ENCODE measurements at places on chromosomes 6 and 20. TPM values are rescaled to one million over a fixed set of nuclear protein-coding genes. Genes with fewer than 3 reads are reported as not detected.
A peak's percentile ranks its signal among the peaks of the same experiment; 100 is the strongest.

Gene PLTP
- 1.6 TPM for total RNA-seq

Gene RSPO3
- total RNA-seq, result not detected

- H3K4me1 ChIP-seq, result no peaks in the 10 kb centered on the region
- no peaks in the 10 kb centered on the region for H3K36me3 ChIP-seq
- peaks cover 15% of the 10 kb centered on the region for H3K27me3 ChIP-seq
- H3K27ac ChIP-seq, result no peak overlapping the region
These were observed 32.2 kb upstream of the OCSTAMP start for GRCh38 chr20:46582648-46583047.

- H3K4me3 ChIP-seq, result no peak overlapping the region
- no peak for DNase-seq
- no peaks in the 10 kb centered on the region for H3K27me3 ChIP-seq
- H3K36me3 ChIP-seq, result peaks cover 11% of the 10 kb centered on the region
- no peak overlapping the region for H3K27ac ChIP-seq
These were observed 90.9 kb downstream of the FOXO3 start for GRCh38 chr6:108651340-108652227.

GRCh38 chr6:51450248-51450957 is 631.7 kb downstream of the TFAP2B start:
- H3K4me1 ChIP-seq, result no peaks in the 10 kb centered on the region
- no peaks in the 10 kb centered on the region for H3K27me3 ChIP-seq
- no peak for DNase-seq
- H3K4me3 ChIP-seq, result no peak overlapping the region
- no peak overlapping the region for H3K27ac ChIP-seq
- no peaks in the 10 kb centered on the region for H3K36me3 ChIP-seq

DNA sequence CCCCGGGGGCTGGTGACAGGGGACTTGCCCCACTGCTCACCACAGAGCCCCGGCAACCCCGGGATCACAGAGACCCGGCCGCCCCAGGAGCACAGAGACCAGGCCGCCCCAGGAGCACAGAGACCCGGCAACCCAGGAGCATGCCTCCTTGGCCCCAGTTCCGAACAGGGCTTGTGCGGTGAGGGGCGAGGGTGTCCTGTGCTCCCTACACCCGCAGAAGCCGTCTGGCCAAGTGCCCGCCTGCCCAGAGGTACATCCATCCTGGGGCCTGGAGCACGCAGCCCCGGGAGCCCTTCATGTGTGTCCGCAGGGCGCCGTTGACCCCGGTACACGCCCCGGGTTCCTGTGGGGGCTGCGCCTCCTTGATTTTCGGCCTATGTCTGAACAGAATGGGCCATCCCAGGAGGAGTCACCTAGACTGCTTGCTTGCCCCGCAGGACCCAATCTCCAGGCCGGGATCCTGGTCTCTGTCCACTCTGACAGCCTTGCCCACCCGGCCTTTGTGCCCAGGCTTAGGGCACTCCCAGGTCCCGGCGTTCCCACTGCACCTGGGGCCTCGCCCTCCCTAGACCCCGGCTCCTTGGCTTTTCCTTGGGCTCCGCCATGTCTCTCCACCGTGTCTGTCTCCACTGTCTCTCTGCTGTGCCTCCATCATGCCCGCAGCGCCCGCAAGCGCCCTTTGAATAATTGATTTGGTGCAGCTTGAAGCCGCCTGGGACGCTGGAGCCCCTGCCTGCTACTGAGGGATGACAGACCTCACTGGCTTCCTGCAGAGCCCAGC is 219.8 kb downstream of the ERMARD start:
- DNase-seq, result no peak
- H3K4me3 ChIP-seq, result no peak overlapping the region
- no peak overlapping the region for H3K27ac ChIP-seq

DNA sequence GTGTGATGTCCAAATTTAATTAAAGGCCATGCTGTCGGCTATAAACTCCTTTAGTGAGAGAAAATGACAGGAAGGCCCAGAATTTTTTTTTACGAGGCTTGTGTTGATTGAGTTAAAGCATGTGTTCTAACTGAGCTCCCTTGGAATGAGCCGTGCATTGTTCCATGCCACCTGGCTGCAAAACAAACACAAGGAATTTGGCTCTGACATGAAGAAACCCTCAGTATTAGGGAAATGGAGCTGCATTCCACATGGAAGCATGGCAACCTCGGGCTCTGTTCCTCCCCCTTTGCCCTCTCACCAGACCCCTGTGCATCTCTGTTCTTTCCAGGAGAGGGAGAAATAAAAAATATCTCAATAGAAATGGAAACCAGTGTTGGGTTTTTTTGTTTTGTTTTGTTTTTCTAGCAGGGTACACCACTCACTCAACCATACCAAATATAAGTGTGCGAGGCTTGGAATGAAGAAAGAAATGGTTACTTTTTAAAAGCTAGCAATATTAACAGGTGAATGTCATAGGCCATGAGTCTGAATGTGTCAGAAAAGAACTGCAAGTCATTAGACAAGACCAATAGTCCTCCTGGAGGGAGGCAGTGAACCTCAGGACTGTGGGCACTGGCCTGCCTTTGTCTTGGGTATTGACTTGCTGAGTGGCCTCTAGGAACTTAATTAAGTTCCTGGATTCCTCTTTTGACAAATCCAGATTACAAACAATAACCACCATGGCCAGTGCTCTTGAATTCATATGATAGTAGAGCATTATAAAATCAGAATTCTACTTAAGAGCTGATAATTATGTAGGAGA is 935.1 kb downstream of the KIF16B start:
- H3K4me3 ChIP-seq, result no peak overlapping the region
- DNase-seq, result no peak
- H3K27ac ChIP-seq, result no peak overlapping the region
- H3K4me1 ChIP-seq, result no peaks in the 10 kb centered on the region

DNA sequence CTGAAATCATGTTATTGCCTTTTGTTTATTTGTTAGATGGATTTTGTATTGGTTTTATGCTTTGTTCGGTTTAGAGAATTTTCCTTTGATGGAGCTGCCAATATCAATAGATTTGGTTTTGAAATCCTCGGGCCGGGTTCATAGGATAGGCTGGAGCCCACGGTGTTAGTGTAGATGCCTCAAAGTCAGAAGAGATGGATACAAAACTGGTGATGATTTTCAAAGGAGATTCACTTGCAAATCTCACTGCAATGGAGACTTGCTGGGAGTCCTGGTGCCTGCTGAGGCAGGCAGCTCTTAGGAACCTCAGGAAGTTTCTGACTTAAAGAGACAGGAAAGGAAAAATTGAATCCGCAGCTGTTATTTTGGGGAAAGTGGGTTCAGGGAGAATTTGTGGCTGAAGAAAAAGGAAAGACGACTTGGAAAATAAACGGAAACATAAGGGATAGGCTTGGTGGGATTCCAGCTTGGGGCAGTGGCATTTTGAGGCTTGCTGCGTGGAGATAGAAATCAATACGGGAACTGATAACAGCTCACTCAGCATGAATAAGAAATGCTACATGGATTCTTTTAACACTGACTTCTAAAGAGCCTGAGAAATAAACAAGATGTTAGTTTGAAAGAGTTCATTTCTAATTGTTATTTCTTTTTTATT is 241.6 kb downstream of the PHACTR1 start:
- no peak overlapping the region for H3K27ac ChIP-seq
- H3K4me1 ChIP-seq, result peaks cover 13% of the 10 kb centered on the region
- DNase-seq, result no peak
- H3K36me3 ChIP-seq, result peaks cover 8% of the 10 kb centered on the region

Gene MCHR2
- total RNA-seq, result not detected

Gene CST7
- not detected for total RNA-seq

- H3K27ac ChIP-seq, result no peak overlapping the region
- no peak overlapping the region for H3K4me3 ChIP-seq
- no peaks in the 10 kb centered on the region for H3K27me3 ChIP-seq
- no peak for DNase-seq
- peaks cover 11% of the 10 kb centered on the region for H3K4me1 ChIP-seq
- H3K36me3 ChIP-seq, result peaks cover 9% of the 10 kb centered on the region
These were observed 65.0 kb downstream of the HDDC2 start for GRCh38 chr6:125236536-125237327.

- peaks cover 26% of the 10 kb centered on the region for H3K36me3 ChIP-seq
- no peaks in the 10 kb centered on the region for H3K27me3 ChIP-seq
- peak overlapping the region; percentile 11 for H3K4me3 ChIP-seq
- H3K27ac ChIP-seq, result peak overlapping the region; percentile 88
- DNase-seq, result no peak
These were observed 66.1 kb upstream of the SLC22A16 start for GRCh38 chr6:110542311-110543024.

Gene TTBK1
- total RNA-seq, result 0.29 TPM

GRCh38 chr6:140041056-140041455 is 666.6 kb upstream of the CITED2 start:
- DNase-seq, result no peak
- no peak overlapping the region for H3K27ac ChIP-seq
- H3K4me1 ChIP-seq, result peaks cover 15% of the 10 kb centered on the region

GRCh38 chr6:134690048-134690447 is 259.9 kb downstream of the ALDH8A1 start:
- no peak overlapping the region for H3K27ac ChIP-seq
- H3K27me3 ChIP-seq, result no peaks in the 10 kb centered on the region
- no peak overlapping the region for H3K4me3 ChIP-seq
- DNase-seq, result no peak
- no peaks in the 10 kb centered on the region for H3K36me3 ChIP-seq
- H3K4me1 ChIP-seq, result peaks cover 8% of the 10 kb centered on the region

Data from Calu3 (cell line).